ENCODE measurements at places on chromosomes 16 and 17.
A peak's percentile ranks its signal among the peaks of the same experiment; 100 is the strongest.

GRCh38 chr17:27466743-27467375, 10.6 kb downstream of the KSR1 start:
- no peak for DNase-seq

- DNase-seq = peak; percentile 59
Observed at GRCh38 chr16:24516900-24517669, 22.3 kb upstream of the RBBP6 start.

DNA sequence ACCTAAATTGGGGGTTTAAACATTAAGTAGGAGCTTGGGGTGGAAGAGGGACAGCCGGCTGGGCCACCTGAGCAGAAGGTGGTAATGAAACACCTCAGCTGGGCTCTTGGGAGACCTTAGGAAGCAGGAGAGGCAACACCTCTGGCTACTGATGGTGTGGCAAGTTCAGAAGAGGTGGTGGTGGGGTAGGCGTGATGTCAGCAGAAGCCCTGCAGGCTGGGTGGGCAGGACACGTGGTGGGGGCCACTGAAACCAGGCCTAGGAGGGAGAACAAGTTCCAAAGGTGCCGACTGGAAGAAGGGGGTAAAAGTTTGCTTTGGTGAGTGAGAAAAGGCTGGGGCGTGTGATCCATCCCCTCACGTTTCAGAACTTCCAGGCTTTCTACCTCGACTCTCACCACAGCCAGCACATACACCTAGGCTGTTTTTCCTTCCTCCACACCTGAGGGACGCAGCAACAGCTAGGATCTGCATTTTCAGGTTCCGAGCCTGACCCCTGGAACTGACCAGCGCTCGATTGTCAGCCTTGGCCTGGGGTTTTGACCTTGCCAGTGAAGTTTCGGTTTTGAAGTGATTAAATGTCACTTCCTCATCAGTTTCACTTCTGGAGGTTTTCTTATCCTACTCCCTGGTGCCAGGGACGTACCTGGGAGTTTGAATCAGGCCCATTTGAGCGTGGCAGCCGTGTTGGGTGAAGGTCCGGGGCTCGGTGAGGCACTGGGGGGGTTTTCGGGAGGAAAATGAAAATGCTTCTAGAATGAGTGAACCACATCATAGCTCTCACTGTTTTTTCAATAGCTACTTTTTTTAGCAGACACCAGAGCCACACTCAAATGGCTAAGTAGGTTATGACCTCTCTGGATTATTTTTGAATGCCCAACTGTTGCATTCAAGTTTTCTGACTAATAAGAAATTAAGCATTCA, 10.0 kb downstream of the SNN start:
- no peak for DNase-seq

- no peak for DNase-seq
Observed at GRCh38 chr17:48611213-48611612, 396 bp upstream of the HOXB7 start.

GRCh38 chr16:67528222-67528869, at the start of gene RIPOR1:
RIPOR1 (plus strand) TSS chr16:67528829; CDS start chr16:67538447, 9,618 bp downstream.
- DNase-seq = peak; percentile 24

DNA sequence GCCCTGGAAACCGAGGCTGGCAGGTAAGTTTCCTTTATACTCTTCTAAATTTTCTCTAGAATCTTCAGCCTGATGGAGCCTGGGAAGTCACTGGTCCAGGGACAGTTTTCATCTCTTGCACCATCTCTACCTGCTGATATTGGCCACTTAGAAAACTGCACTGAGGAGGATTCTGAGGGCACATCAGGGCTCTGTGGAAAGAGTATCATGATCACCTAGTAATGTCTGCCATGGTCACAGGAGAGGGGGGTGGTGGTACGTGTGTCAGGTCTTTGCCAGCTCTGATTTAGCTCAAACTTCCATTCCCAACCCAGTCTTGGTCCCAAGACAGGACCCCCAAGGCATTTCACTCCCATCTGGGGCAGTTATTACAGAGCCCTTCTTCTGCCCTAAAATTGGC, 35.2 kb upstream of the DOC2B start:
- no peak for DNase-seq

- DNase-seq = no peak
Observed at GRCh38 chr16:19846436-19846835, 38.2 kb downstream of the GPRC5B start.

DNA sequence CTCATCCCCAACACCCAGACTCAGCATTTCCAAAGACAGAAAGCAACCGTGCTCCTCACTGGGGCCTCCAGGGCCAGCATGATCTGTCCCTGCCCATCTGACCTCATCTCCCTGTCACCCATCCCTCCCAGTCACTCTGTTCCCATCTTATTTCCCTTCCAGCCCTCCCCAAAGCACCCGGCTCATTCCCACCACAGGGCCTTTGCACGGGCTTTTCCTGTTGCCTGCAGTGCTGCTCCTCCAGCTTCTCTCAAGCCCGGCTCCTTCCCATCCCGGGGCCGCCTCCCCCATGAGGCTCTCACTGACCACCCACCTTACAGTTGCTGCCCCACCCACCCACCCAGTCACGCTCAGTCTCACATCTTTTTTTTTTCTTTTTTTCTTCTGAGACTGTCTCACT, 54.8 kb downstream of the RMI2 start:
- peak; percentile 11 for DNase-seq

- no peak for DNase-seq
Observed at GRCh38 chr17:64240261-64240740, 22.8 kb downstream of the TEX2 start.

Measured in CD8-positive, alpha-beta memory T cell (primary cell).